ENCODE measurements at places on chromosomes 7 and 10.

- DNase-seq = no peak
Observed at GRCh38 chr10:91197127-91197526, 23.3 kb upstream of the PCGF5 start.

DNA sequence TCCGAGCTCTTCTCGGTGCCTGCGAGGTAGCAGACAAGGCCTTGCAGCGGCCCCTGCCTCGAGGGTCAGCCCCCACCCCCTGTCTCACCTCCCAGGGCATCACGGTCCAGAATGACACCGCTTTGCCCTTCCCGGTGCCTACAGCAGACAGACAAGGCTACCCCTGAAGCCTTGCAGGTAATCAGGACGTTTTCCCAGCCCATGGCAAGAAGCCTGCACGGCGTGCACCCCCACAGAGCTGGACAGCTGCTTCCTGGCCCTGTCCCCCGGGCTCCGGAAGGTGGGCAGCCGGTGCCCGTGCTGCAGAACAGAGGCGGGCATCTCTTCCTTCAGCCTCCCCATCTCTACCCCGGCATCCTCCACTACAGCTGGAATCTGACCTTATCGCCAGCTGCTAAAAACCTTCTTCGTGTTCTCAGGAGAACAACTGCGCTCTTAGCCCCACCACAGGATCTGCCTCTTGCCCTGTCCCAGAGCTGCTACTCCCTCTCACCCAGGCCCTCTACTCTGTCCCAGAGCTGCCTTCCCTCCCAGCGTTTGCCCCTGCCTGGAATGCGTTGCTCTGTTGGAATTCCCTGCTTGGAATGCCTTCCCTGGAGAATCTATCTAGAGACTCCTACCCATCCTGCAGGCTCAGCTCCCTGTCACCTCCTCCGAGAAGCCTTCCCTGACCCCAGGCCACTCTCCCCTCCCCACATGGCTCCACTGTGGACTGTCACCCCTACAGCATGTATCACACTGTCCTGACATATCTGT is 4.7 kb downstream of the MYL10 start:
- DNase-seq = peak; percentile 77

DNA sequence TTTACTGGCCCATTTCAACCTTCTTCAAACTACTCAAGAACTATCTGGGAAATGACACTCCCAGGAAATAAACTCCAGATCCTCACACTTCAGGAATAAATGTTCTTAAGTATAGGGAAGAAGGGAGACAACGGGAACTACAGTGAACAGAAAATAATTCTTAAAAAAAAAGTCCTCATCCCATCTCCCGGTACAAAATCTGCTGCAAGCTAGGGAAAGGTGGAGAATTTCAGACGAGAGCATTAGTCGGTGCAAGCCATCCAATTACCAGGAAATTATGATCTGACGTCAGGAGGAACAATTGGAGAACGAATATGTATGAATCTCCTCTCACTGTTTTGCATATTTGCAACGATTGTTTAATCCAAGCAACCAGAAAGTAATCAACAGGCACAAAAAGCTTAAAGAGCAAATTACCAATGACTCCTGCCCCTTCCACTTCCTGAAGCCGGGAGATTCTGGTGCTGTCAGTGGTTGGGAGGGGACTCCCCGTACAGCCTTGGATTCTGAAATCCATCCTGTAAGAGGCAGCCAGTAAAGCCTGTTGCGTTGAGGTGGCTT is 15.1 kb upstream of the GATA3 start:
- no peak for DNase-seq

DNA sequence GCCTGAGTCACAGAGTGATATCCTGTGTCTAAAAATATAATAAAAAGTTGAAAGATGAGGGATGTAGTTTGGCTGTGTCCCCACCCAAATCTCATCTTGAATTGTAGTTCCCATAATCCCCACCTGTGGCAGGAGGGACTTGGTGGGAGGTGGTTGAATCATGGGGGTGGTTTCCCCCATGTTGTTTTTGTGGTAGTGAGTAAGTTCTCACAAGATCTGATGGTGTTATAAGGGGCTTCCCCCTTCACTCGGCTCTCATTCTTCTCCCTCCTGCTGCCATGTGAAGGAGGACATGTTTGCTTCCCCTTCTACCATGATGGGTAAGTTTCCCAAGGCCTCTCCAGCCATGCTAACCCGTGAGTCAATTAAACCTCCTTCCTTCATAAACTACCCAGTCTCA is 25.1 kb upstream of the UBE3C start:
- no peak for DNase-seq

DNA sequence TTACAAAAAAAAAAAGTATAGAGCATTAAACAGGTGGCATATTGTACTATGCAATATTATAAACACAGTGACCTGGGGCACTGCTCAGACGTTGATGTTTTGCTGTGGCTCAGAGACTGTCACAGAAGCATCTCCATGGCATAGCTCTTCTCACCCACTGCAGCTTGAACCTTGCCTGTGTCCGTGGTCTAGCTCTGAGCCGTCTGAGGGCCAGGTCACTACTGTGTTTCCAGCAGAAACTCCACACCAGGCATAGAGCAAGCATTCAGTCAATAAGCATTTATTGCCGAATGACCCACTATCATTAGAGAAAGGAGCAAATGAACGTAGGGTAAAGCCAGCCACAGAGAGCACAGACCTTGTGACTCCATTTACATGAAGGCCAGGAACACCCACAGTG is 443.2 kb upstream of the FOXK1 start:
- DNase-seq = no peak

DNA sequence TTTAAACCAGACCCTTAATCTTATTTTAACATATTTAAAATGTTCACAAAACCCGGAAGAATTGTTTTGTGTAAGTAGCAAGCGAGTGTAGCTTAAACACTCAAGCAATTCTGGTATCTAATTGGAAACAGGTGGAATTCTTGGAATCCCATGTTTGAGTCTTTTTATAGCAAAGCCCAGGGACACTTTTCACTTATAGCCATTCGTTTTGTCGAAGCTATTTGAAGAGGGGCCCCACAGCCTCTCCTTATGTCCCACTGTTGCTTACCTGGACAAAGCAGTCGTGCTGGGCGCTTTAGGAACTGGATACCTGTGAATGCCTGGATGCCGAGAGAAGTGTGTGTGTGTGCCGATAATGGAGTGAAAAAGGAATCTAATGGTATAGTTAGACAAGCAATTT is 3.3 kb downstream of the CUX1 start:
- peak; percentile 72 for DNase-seq

GRCh38 chr10:117134306-117135025 is 3.6 kb downstream of the VAX1 start:
- no peak for DNase-seq

GRCh38 chr7:20141666-20142065 is 75.5 kb downstream of the MACC1 start:
- DNase-seq = peak; percentile 73

DNA sequence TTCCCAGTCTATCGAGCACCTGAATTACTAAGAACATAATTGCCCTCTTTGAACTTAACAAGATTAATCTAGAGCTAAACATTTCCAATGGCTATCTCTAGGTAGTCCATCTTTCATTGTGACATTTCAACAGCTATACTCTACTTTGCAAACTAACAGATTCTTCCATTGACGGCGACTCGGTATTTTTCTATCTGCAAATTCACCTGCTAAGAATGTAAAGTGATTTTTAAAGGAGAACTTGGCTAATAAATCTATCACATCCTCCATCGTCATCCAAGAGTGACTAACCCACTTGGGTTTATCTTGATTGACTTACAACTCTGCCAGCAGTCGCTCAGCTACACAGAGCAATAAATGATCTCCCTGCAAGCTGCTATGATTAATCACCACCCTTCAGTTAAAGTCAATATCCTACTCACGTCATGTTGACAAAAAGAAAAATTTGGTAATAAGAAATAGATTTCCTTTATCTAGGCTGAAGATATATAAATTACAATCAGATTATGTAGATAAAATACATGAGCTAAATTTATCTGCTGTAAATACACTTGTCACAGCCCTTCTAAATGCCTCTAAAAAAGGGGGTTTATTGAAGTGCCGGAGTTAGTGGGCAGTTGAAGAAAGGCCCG is 99.5 kb downstream of the SFMBT2 start:
- no peak for DNase-seq

GRCh38 chr10:44697116-44697515 is 214.0 kb upstream of the TMEM72 start:
- DNase-seq = peak; percentile 45

DNA sequence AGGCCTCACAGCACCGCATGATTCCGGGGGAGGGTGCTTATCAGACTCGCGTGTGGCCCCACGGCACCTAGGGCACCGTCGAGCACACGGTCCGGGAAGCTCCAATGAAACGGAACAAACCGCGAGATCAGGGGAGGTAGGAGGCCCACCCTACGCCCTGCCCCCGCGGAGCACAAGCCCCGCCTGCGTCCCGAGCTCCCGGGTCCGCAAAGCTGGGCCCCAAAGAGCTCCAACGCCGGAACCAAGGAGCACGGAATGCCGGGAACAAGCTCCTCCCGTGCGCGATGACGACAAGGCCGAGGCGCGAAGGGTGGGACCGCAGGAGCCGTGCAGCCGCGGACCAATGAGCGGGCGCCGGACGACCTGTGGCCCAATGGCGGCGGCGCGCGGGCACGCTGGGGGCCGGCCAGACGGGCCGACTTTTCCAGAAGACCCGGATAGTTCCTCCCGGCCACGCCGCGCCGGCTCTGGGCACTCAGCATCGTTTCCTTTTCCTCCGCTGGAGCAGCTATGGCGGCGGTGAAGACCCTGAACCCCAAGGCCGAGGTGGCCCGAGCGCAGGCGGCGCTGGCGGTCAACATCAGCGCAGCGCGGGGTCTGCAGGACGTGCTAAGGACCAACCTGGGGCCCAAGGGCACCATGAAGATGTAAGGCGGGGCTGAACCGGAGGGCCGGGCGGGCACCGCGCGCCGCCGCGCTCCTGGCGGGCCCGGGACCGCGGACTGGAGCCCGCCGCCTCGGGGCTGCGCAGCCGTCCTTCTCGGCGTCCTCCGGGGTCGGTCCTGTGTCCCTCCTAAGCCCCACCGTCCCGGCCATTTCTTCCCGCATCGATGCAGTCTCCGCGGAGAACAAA is at the start of the genes CCT6A and PSPH:
TSS of gene CCT6A (plus strand) at position 427 of the 853 bp plus-strand sequence. CDS start at position 511, 84 bp downstream.
TSS of gene PSPH (minus strand) at position 106 of the 853 bp plus-strand sequence. CDS start 30,232 bp downstream, outside the sequence.
- peak; percentile 99 for DNase-seq

- peak; percentile 33 for DNase-seq
Observed at GRCh38 chr7:91265693-91266066, 1.4 kb downstream of the FZD1 start.

DNA sequence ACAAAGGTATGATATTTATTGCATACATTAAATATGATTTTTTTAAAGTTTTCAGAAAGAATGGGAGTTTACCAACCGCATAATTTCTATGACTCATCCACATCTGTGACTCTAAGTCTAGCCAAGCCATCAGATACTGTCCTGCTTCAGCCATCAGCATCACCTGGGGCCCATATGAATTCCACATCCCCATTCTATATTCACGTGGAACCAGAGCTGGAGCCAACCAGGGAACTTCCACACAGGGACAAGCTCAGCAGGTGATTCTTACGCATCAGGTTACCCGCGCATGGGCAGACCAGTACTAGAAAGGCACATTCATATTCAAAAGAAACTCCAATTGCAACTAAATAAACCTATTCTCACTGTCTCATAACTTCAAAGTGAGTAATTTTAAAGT is 817.7 kb upstream of the IGFBP3 start:
- DNase-seq = no peak

GRCh38 chr10:52729271-52730104 is 43.1 kb downstream of the MBL2 start:
- DNase-seq = peak; percentile 34

GRCh38 chr10:30553018-30553625 is 76.4 kb downstream of the LYZL2 start:
- DNase-seq = no peak

GRCh38 chr7:603152-603951 is 83.7 kb upstream of the PDGFA start:
- DNase-seq = no peak

DNA sequence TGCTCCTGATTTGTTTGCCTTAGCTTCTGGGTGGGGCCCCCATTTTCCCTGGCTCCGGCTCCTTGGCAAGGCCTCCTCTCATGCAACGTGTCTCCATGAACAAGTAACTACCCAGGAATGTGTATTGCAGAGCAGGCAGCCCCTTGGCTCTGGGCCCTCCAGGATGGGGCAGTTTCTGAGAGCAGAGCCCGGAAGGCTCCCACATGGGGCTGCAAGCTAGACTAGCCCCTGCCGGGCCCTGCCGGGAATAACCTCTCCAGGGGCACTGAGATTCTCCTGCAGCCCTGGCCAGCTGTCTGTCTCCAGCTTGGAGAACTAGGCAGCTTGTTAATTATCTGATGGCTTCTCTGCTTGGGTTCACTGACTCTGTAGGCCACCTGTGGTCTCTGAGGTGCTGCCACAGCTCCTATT is 184.0 kb upstream of the INHBA start:
- peak; percentile 68 for DNase-seq

GRCh38 chr7:17622451-17622850 is 317.8 kb downstream of the SNX13 start:
- no peak for DNase-seq

GRCh38 chr7:74199551-74200355 is 10.1 kb upstream of the LAT2 start:
- DNase-seq = no peak

- DNase-seq = no peak
Observed at GRCh38 chr7:155338632-155339320, 41.1 kb downstream of the INSIG1 start.

DNA sequence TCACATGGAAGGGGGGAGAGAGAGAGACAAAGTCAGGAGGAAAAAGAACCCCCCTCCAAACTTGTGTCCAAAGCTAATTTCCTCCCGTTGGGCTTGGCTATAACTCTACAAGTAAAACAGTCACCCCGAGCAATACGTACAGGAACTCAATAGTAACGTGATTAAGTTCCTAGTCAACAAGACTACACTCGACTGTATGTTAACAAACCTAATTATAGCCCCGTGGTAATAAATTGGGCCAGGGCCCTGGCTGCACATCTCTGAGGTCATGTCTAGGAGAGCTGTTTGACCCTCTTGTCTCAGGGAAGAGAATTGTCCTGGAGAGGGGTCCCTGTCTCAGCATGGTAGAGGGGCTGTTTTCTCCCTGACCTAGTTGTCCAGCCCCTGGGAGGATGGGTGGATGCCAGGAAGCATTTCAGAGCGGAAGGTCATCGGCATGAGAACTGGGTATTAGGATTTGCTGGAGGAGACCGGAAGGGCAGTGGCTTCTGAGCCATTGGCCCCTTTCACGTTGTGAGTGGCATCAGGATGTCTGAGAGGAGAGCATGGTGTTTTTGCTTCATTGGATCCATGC is 60.2 kb upstream of the COMTD1 start:
- DNase-seq = peak; percentile 58

Measured in tongue (tissue), 3 donors.